ENCODE measurements at places on chromosomes 7 and 10.

GRCh38 chr7:44705434-44705833, 43.2 kb upstream of the ZMIZ2 start:
- H3K27ac ChIP-seq = no peak overlapping the region
- DNase-seq = no peak
- H3K27me3 ChIP-seq = no peaks in the 10 kb centered on the region
- H3K4me1 ChIP-seq = no peaks in the 10 kb centered on the region
- no peak overlapping the region for H3K4me3 ChIP-seq

DNA sequence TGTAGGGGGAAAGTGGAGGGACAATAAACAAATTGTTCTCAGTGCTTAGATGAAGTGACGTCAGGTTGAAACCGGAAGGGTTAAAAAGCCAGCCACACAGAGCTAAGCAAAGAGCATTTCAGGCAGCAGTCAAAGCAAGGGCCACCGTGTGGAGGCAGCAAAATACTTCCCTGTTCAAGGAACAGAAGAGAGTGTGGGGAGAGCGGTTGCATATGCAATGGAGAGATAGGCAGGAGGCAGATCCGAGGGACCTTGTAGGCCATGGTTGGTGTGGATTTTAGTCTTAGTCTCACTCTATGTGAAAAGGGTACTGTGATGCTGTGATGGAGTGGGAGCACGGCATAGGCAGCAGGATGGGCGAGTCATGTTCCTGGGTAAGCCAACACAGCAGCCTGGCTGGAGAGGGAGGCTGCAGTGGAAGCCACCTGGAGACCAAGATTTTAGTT, 3.8 kb upstream of the STN1 start:
- no peaks in the 10 kb centered on the region for H3K27me3 ChIP-seq
- DNase-seq = peak; percentile 30
- no peaks in the 10 kb centered on the region for H3K36me3 ChIP-seq
- H3K4me1 ChIP-seq = peaks cover 41% of the 10 kb centered on the region
- H3K27ac ChIP-seq = no peak overlapping the region
- no peak overlapping the region for H3K4me3 ChIP-seq

GRCh38 chr7:112036071-112036470, 170.1 kb downstream of the DOCK4 start:
- H3K27me3 ChIP-seq = no peaks in the 10 kb centered on the region
- H3K4me3 ChIP-seq = no peak overlapping the region
- no peak for DNase-seq
- H3K4me1 ChIP-seq = no peaks in the 10 kb centered on the region
- no peaks in the 10 kb centered on the region for H3K36me3 ChIP-seq
- no peak overlapping the region for H3K27ac ChIP-seq

DNA sequence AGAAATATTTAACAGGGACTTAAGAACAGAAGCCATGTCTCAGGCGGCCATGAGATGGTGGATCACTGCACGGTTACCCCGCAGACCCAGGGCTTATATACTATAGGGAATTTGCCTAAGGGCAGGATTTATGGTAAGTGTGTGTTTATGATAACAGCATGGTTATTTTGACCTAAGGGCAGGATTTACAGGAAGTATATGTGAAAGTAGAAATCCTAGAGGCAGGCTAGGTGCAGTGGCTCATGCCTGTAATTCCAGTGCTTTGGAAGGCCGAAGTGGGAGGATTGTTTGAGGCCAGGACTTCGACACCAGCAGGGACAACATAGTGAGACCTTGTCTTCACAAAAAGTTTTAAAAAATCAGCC, 43.0 kb upstream of the ZNF438 start:
- H3K27ac ChIP-seq = no peak overlapping the region
- no peaks in the 10 kb centered on the region for H3K27me3 ChIP-seq
- H3K36me3 ChIP-seq = no peaks in the 10 kb centered on the region
- no peaks in the 10 kb centered on the region for H3K4me1 ChIP-seq
- no peak overlapping the region for H3K4me3 ChIP-seq

- no peak overlapping the region for H3K4me3 ChIP-seq
- no peak for DNase-seq
- H3K4me1 ChIP-seq = no peaks in the 10 kb centered on the region
- no peak overlapping the region for H3K27ac ChIP-seq
Measured at GRCh38 chr7:107528461-107528860, 35.3 kb downstream of the COG5 start.

GRCh38 chr7:27339478-27339877, 96.9 kb downstream of the EVX1 start:
- H3K27me3 ChIP-seq = no peaks in the 10 kb centered on the region
- no peak overlapping the region for H3K27ac ChIP-seq
- no peak for DNase-seq
- no peaks in the 10 kb centered on the region for H3K36me3 ChIP-seq
- no peaks in the 10 kb centered on the region for H3K4me1 ChIP-seq

GRCh38 chr7:13279854-13280435, 592.5 kb downstream of the ARL4A start:
- DNase-seq = no peak
- no peaks in the 10 kb centered on the region for H3K27me3 ChIP-seq
- no peaks in the 10 kb centered on the region for H3K4me1 ChIP-seq

GRCh38 chr10:9285690-9286089, 1231.2 kb downstream of the GATA3 start:
- no peaks in the 10 kb centered on the region for H3K4me1 ChIP-seq
- no peaks in the 10 kb centered on the region for H3K36me3 ChIP-seq
- H3K27ac ChIP-seq = no peak overlapping the region
- no peaks in the 10 kb centered on the region for H3K27me3 ChIP-seq
- no peak overlapping the region for H3K4me3 ChIP-seq

DNA sequence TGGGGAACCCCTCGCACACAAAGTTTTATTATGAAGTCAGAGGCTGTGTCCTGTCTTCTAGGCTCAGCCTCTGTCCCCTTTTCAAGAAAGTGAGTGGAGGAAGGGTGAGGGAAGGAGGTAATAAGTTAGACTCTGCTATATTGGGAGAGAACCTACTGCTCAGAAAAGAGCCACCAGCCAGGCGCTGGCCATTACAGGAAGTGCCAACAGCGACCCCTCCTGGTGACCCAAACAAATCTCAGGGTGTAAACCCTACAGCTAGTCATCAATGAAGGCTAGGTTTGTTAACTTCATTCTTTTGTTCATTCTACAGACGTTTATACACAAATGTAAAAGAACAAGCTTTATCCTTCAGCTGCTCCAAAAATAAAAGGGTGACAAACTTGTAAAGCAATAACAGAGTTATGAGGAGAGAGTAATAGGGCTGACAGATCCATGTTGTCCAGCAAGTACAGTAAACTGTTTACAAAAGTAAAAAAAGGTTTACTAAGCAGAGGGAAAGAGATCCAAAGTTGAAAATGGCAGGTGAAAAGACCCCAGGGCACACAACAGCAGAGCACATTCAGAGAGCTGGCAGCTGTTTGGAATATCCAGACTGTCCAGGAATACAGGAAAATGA, 82.7 kb downstream of the FAM204A start:
- peak; percentile 39 for DNase-seq
- H3K36me3 ChIP-seq = no peaks in the 10 kb centered on the region
- H3K27me3 ChIP-seq = no peaks in the 10 kb centered on the region
- no peak overlapping the region for H3K4me3 ChIP-seq
- no peaks in the 10 kb centered on the region for H3K4me1 ChIP-seq
- H3K27ac ChIP-seq = no peak overlapping the region

DNA sequence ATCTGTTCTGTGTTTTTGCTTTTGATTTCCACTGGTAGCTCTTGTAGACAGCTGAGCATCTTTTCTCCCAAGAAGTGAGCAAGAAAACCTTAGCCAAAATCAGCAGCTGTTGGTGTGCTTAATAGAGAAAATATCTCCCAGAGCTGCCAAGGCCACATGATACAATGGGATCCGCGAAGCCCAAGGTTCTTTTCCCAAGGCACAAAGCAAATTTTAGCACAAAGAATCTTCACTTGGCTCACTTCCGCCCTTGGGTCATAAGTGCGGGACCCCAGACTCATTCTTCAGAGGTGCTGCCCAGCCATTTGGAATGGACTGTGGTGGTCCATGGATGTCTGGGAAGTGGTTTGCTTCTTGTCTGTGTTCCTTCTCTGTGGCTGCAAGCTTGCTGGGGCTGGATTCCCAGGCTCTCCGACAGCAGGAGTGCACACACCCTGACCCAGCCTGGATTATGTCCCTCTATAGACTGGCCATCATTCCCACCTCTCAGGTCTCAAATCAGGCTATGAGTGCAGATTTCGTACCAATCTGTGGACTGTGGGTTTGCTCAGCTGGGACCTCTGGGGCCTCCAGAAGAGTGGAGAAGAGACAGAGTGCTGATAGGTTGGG, 93.0 kb upstream of the TMEM72 start:
- H3K27me3 ChIP-seq = no peaks in the 10 kb centered on the region
- H3K4me3 ChIP-seq = no peak overlapping the region
- H3K4me1 ChIP-seq = no peaks in the 10 kb centered on the region

- no peaks in the 10 kb centered on the region for H3K36me3 ChIP-seq
- H3K27ac ChIP-seq = peak overlapping the region; percentile 59
- no peak for DNase-seq
- no peak overlapping the region for H3K4me3 ChIP-seq
- no peaks in the 10 kb centered on the region for H3K27me3 ChIP-seq
Measured at GRCh38 chr10:35378541-35379210, 42.4 kb downstream of the CCNY start.

DNA sequence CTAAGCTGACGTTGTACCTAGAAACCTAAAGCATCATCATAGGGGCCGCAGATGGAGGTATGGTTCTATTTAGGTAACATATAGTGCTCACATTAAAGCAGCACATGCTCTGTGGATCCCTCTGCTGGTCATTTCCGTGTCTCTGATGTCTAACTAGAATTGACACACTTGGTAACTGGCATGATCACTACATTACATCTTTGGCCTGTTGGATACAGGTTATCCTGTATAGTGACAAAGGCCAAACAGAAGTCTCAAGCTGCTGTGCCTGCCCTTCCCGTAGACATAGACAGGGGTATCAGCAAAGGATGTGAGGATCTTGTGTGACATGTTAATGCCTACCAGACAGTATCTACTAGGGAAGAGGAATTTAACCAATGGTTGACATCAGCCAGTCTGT, 51.2 kb downstream of the KIF5B start:
- H3K27ac ChIP-seq = no peak overlapping the region
- no peak overlapping the region for H3K4me3 ChIP-seq
- peak; percentile 44 for DNase-seq
- H3K36me3 ChIP-seq = peaks cover 6% of the 10 kb centered on the region
- no peaks in the 10 kb centered on the region for H3K27me3 ChIP-seq
- H3K4me1 ChIP-seq = peaks cover 11% of the 10 kb centered on the region

- no peaks in the 10 kb centered on the region for H3K4me1 ChIP-seq
- no peaks in the 10 kb centered on the region for H3K27me3 ChIP-seq
- H3K27ac ChIP-seq = no peak overlapping the region
- no peak for DNase-seq
Measured at GRCh38 chr10:18949391-18949790, 99.2 kb upstream of the MALRD1 start.

- no peaks in the 10 kb centered on the region for H3K36me3 ChIP-seq
- no peaks in the 10 kb centered on the region for H3K4me1 ChIP-seq
- no peak overlapping the region for H3K4me3 ChIP-seq
- DNase-seq = no peak
- H3K27me3 ChIP-seq = no peaks in the 10 kb centered on the region
Measured at GRCh38 chr10:106825576-106826364, 338.7 kb downstream of the SORCS1 start.

GRCh38 chr10:486666-487322, 202.7 kb downstream of the DIP2C start:
- no peak for DNase-seq
- H3K4me3 ChIP-seq = no peak overlapping the region
- H3K4me1 ChIP-seq = peaks cover 10% of the 10 kb centered on the region

- no peak overlapping the region for H3K27ac ChIP-seq
- no peaks in the 10 kb centered on the region for H3K27me3 ChIP-seq
- no peaks in the 10 kb centered on the region for H3K36me3 ChIP-seq
- H3K4me1 ChIP-seq = no peaks in the 10 kb centered on the region
- DNase-seq = no peak
Measured at GRCh38 chr7:94632338-94633013, 23.5 kb downstream of the SGCE start.

DNA sequence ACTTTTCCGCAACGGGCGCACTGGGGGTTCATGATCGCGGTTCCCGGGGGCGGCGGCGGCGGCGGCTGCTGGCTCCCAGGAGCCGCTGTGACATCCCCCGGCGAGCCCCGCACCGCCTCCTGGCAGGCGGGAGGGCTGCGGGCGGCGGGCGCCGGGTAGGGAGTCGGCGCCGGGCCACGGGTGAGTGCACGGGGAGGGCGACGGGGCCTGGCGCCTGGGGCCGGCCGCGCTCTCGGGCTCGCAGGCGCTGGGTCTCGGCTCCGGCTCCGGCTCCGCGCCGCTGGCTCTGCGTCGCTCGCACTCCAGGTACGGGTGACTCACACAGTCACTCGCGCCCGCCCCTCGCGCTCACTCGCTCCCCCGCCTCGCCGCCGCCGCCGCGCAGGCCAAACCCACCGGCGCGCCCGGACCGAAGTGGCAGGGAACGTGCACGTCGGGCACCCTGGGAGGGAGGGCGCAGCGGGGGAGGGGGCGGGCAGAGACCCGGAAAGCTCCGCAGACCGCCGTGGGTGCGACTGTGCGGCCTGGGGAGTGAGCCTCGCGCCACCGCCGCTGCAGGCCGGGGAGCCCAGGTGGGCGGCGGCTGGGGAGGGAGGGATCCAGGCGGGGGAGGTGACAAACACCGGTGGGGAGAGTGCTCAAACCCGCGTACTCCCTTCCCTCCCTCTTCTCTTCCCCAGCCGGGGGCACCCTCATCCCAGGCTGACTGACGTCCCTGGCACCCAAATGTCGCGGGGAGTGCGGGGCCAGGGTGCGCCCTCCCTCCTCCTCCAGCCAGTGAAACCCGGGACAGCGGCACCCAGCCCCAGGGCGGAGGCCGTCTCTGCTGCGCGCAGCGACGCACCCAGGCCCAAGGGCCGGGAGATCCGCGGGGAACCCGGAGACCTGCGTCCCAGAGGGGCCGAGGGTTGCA, 276.9 kb upstream of the NEBL start:
- H3K27ac ChIP-seq = peak overlapping the region; percentile 89
- no peaks in the 10 kb centered on the region for H3K36me3 ChIP-seq
- H3K4me3 ChIP-seq = peak overlapping the region; percentile 92
- peak; percentile 91 for DNase-seq

DNA sequence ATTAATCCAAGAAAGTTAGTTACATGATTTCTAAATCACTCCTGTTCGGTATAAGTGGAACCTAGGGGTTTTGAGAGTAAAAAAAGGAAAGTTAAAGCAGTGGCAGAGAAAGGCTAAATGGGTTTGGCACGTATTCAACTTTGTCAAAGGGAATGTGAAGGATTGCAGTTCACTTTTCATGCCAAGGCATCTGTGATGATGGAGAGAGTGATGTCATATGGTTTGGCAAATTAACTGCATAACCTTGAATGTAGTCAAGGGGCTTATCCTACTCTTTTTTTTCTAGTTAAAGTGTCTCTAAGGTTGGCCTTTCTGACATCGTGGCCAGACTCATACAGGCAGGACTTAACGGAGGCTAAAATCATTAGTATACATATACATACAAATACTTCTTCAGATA, 277.8 kb downstream of the EXOC4 start:
- H3K27me3 ChIP-seq = no peaks in the 10 kb centered on the region
- no peak for DNase-seq
- peaks cover 5% of the 10 kb centered on the region for H3K4me1 ChIP-seq
- H3K27ac ChIP-seq = no peak overlapping the region

Data from body of pancreas (tissue), 4 donors.